Left hindlimb (tissue), 1 donor: ENCODE measurements at places on chromosomes 6 and 20.

GRCh38 chr20:17395729-17396128, 135.4 kb downstream of the BFSP1 start:
- no peak for DNase-seq

- DNase-seq, result no peak
These were observed 174.3 kb upstream of the ID4 start for GRCh38 chr6:19662911-19663310.

DNA sequence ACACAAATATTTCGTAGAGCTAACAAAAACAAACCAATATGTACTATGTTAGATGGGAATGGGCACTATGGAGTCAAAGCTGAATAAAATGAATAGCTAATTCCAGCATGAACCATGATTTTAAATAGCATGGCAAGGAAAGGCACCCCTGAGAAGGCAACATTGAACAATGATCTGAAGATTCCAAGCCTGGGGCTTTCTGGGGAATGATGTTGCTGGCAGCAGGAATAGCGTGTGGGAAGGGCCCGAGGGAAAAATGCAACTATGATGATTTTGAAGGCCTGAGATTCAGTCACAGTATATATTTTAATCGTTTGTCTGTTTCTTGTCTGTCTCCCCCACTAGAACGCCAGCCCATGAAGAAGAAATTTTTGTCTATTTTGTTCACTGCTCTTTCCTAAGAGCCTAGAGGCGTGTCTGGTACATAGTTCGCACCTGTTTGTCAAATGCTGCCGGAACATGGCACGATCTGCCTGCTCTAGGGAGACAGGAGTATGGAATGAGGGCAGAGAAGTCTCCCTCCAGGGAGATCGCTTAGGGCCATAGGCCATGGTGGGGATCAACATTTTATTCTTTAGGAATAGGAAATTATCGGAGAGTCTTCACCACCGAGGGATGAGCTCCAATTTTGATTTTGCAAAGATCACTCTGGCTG, 84.8 kb upstream of the EYA2 start:
- DNase-seq, result no peak

DNA sequence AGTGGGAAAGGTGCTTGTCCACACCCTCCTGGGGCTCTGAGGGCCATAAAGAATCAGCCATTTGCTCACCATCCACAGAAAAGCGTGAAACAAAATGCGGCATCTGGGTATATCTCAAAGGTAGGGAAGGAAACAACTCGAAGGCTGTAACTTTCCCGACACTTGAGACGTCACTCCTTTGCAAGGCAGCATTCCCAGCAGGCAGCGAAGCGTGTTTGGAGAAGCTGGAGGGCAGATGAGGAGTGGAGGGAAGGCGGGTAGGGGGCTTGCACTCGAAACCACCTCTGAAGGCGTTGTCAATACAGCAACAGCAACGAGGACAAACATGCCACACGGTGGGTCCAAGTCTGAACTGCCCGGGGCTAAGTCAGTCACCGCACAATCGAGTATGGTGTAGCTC, 98.4 kb downstream of the FOXC1 start:
- DNase-seq, result no peak

- DNase-seq, result no peak
These were observed 324.6 kb upstream of the PLCB4 start for GRCh38 chr20:8744228-8744844.

GRCh38 chr6:128252341-128253176, 267.8 kb downstream of the PTPRK start:
- no peak for DNase-seq

- no peak for DNase-seq
These were observed 22.1 kb upstream of the OVOL2 start for GRCh38 chr20:18079756-18080353.

- no peak for DNase-seq
These were observed 121.7 kb upstream of the NXT1 start for GRCh38 chr20:23228912-23229311.

- DNase-seq, result no peak
These were observed 85.7 kb upstream of the TAB2 start for GRCh38 chr6:149231778-149232177.

- no peak for DNase-seq
These were observed 74.3 kb downstream of the ARID1B start for GRCh38 chr6:156851454-156851921.

- no peak for DNase-seq
These were observed 81.8 kb downstream of the SGK1 start for GRCh38 chr6:134235937-134236751.

DNA sequence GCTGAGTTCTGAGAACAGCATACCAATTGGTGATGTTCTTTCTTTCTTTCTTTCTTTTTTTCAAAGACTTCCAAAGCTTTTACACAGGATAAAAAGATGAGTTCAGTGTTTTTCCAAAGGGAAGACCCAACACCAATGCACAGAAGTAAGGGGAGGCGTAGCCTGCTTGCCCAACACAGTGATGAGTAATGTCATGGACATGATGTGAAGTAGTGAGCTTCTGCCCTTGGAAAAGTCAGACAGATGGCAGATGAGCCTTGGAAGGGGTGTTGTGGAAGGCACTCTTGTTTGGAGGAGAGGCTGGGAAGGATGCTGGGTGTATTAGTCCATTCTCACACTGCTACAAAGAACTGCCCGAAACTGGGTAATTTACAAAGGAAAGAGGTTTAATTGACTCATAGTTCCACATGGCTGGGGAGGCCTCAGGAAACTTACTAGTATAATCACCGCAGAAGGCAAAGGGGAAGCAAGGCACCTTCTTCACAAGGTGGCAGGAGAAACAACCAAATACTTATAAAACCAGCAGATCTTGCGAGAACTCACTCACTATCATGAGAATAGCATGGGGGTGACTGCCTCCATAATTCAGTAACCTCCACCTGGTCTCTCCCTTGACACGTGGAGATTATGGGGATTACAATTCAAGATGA, 12.6 kb downstream of the LRP11 start:
- DNase-seq, result no peak

GRCh38 chr20:30922129-30922528, 335.3 kb upstream of the DEFB115 start:
- no peak for DNase-seq

GRCh38 chr6:16420337-16420714, 181.9 kb downstream of the GMPR start:
- no peak for DNase-seq

GRCh38 chr6:163460307-163460782, 45.8 kb downstream of the QKI start:
- DNase-seq, result no peak

GRCh38 chr6:100181309-100181708, 187.3 kb upstream of the MCHR2 start:
- DNase-seq, result no peak

DNA sequence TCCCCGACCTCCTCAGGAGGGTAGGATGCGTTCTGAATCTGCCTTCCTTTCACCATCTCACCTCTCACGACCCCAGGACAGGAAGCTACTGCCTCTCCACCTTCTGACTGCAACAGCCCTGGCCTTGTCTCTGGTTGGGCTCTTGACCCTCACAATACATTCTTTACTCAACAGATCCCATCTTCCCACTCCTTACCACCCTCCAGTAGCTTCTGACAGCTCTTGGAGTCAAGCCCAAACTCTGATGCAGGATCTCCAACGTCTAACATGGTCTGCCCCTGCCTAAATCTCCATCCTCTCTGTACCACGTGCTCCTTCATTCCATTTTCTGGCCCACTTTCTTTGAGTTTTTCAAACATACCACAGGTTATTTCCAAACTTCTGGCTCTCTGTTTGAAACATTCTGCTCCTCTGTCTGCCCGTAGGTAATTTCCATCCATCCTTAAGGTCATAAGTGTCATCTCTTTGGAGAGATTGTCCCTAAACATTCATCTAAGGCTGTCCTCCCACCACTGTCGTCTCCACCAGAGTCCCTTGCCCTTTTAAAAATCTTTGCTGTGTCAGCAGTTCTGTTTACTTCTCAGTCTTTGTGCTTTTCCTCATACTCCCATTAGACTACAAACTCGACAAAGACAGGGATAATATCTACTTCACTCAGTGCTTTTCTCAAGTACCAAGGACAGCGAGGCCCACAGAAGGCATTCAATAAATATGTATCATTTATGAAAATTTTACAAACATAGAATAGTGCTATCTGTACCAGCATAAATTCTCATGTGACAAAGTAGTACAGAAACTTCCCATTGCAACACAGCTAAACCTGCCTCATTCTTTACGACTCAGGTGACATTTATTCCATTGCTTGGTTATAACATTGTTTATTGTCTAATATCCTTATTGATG, 73.6 kb downstream of the BCAS1 start:
- DNase-seq, result no peak

DNA sequence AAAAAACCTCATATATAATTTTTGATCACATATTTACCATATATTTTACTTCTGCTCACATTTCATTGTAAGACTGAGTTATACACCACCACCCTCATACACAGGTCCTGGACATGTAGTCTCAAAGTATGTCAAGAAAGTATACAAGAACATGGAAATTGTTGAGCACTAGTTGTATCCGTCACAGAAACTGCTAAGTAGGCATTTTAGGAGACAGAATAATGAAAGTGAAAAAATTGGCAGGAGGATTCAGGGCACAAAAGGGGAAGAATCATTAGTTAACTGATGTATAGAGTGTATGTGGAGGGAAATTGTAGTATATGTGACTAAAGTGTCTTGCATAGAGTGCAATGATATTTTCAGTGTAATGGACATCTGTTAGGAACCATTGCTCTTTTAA, 458.8 kb downstream of the TFAP2B start:
- no peak for DNase-seq

- DNase-seq, result no peak
These were observed 13.9 kb upstream of the HELZ2 start for GRCh38 chr20:63587776-63588591.

GRCh38 chr6:139236105-139236504, 55.7 kb downstream of the TXLNB start:
- DNase-seq, result no peak

- DNase-seq, result peak; percentile 92
These were observed 53.7 kb downstream of the BMP7 start for GRCh38 chr20:57212534-57213276.

GRCh38 chr20:34755367-34755766, 51.2 kb downstream of the TP53INP2 start:
- DNase-seq, result no peak

- DNase-seq, result no peak
These were observed 126.9 kb upstream of the TIAM2 start for GRCh38 chr6:154868143-154868594.

GRCh38 chr20:32762754-32763201, 593 bp downstream of the DNMT3B start:
- peak; percentile 49 for DNase-seq

DNA sequence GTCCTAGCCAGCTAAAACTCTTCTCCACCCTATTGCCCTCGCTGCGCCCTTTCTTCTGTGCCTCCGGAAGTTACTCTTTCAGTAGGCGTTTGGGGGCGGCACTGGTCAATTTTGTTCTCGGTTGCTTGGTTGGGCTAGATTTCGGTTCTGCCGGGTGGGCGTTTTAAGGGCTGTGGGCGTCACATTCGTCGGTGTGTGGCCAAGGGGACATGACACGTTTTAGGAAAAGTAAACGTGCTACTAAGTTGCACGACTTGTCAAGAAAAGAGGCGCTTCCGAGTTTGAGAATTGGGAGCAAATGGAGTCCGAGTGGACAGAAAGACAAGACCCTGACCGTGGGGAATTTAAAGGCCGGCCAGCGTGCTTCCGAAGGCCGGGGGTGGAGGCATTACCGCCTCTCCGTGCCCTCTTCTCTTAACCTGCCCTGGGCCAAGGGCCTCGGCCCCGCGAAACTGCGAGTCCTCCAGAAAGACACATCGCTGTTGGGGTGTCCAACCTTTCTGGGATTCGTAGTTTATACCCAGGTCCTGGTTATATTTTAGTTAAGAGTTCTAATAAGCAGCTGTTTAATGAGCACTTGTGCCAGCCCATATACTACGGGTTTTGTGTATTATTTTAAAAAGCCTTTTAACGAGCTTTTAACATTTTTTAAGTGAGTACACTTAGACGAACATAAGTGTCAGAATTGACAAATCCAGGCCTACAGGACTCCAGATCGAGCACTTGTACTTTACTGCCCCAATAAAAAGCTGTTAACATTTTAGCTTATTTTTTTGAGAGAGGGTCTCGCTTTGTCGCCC, 664 bp upstream of the BAG6 start:
- no peak for DNase-seq

- no peak for DNase-seq
These were observed 29.6 kb upstream of the SYNDIG1 start for GRCh38 chr20:24439737-24440387.

- DNase-seq, result no peak
These were observed 41.7 kb downstream of the TAF4 start for GRCh38 chr20:62023935-62024334.

- no peak for DNase-seq
These were observed 4.6 kb downstream of the FKBP1A start for GRCh38 chr20:1388253-1388652.

DNA sequence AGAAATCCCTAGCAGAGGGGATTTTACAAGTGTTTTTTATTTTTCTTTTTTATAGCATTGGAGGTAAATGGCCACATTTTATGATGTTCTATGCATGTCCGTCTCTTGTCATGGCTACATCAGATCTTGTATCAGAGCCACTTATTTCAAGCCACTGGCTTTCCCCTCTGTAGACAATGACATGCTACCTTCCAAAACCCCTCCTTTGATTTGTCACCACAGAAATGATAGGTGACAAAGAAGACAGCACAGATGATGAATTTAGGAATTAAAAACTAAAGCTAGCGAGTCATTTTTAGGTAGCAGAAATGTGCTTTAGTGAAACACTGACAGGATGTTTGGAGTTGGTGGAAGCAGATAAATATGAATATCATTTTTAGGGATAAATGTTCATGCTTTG, 20.8 kb downstream of the PLCB1 start:
- no peak for DNase-seq

DNA sequence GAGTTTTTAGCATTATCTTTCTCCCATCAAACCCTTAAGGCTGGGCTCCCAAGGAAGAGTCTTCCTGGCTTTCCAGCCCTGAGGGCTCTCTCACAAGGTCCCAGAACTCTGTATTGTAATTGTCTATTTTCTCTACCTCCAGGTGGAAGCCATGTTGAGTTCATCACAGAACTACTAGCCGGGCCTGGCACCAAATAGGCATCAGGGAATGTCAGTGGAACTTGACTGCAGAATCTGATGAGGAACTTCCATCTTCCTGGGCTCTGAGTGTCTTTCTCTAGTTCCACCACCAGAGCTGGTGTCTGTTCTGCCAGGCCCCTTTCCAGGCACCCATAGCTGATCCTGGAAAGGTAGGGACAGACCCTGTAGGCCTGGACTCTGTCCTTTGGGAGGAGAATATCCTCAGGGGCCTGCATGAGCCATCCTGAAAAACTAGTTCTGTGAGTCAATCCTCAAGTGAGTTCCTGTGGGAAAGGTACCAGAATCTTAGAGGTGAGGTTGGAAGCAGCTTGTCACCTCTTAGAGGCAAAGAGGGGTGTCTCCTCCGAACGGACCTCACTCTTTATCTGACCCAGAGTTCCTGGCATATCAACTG, 11.1 kb upstream of the TOP1 start:
- no peak for DNase-seq

- DNase-seq, result no peak
These were observed 6.0 kb downstream of the HSF2 start for GRCh38 chr6:122405417-122405816.

GRCh38 chr6:85628353-85628752, 14.3 kb downstream of the SYNCRIP start:
- DNase-seq, result no peak

- DNase-seq, result no peak
These were observed 81.5 kb downstream of the RTN4IP1 start for GRCh38 chr6:106547601-106548453.

- no peak for DNase-seq
These were observed 33.7 kb upstream of the IYD start for GRCh38 chr6:150334790-150335783.

GRCh38 chr6:15546591-15546990, 116.2 kb downstream of the DTNBP1 start:
- no peak for DNase-seq
